ENCODE measurements at places on chromosomes 16 and 17.
A peak's percentile ranks its signal among the peaks of the same experiment; 100 is the strongest.

DNA sequence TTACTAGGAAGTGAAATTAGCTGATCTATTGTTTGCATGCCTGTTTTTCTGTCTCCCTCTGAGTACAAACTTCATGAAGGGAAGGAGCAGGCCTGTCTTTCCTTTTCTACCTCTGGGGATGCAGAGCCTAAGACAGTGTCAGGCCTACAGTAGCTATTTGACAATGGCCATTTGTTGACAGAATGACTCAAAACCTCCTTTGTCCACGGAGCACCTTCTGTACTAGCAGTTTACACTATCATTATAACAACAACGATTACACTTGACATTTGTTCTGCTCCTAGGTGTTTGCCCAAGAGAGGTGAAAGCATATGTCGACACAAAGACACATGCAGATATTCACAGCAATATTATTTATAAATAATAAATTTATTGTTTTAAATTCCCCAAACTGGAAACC, 132.3 kb upstream of the IRX3 start:
- no peak for DNase-seq

- no peak for DNase-seq
Measured at GRCh38 chr16:83113317-83113716, 486.5 kb downstream of the CDH13 start.

GRCh38 chr17:79224476-79224875, 149.9 kb downstream of the ENGASE start:
- DNase-seq: no peak

GRCh38 chr16:89020068-89020924, 43.3 kb upstream of the CBFA2T3 start:
- no peak for DNase-seq

DNA sequence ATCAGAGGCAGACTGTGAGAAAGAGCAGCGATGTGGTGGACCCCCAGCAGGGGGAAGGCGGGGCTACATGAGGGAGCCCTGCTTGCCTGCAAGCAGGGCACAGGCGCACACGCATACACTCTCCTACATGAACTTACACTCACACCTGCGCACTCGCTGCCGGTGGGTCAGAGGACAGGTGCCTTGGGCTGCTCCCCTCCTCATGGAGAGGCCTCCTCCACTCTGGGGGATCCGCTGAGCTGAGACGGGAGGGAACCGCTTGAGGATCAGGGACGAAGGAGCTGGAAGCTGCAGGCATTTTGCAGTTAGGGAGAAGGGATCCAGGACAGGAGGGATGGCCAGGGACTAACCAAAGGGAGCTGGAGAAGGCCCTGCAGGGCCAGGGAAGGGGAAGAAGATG, 14.2 kb downstream of the OSBPL7 start:
- DNase-seq: no peak

- no peak for DNase-seq
Measured at GRCh38 chr17:48593840-48594537, 410 bp upstream of the HOXB5 start.

DNA sequence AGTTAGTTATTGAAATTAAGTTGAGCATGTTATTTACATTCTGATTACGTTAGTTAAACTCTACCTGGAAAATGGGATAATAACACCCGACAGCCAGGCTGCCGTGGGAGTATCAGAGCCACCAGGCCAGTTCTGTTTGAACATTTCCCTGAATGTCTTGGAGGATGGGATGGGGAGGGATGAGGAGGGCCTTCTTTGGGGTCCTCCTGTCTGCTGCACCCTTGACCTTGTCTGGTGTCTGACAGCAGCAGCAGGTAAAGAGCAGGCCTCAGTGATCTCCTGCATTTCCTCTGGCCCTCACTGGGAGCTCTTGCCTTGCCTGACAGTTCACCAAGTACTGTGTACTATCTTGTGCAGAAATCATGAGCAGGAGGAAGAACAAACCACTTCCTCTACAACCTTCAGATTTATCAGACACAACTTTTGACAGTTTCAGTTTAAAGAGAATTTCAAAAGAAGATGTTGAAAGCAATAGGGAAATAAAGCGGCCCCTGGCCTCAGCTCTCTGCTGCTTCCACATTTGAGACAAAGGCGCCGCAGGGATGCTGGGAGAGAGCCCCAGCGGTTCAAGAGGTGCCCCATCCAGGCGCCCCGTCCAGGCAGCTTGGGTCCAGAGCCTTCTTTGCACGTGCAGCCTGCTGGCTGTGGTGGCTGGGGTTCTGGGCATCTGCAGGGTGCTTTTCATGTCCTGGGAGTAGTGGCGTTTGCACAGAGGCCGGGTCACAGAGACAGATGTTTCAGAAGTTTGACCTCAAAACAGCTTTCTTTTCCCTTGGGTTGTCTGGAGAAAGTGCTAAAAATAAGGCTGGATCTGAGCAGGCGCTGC, 25.3 kb downstream of the CMIP start:
- no peak for DNase-seq

DNA sequence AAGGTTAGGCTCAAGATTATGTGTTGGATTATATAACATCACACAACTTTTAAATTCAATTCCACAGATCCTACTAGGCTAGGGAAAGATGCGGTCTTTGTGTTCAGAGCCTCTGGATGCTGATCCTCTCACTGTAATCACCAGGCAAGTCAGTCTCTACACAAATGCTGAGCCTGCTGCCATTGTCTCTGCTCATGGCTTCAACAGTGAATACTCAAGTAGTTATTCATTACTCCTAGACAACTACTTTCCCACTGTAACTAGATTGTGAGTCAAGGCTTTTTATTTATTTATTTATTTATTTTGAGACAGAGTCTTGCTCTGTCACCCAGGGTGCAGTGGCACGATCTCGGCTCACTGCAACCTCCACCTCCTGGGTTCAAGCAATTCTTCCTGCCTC, 15.8 kb upstream of the NDUFAB1 start:
- no peak for DNase-seq

DNA sequence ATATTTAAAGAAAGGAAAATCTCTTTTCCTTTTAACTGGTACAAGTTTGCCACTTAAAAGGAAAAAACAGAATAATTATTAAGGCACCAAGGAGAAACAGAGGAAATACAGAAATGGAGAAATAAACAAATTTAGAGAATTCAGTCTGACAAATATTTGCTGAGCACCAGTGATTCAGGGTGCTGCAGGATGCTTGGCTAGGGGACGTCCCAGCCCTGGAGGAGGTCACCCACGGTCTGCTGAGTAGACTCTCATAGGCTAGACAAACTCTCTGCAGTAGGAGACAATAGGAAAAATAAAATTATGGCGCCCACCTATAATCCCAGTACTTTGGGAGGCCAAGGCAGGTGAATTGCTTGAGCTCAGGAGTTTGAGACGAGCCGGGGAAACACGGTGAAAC, 15.9 kb downstream of the C1QTNF1 start:
- DNase-seq: no peak

DNA sequence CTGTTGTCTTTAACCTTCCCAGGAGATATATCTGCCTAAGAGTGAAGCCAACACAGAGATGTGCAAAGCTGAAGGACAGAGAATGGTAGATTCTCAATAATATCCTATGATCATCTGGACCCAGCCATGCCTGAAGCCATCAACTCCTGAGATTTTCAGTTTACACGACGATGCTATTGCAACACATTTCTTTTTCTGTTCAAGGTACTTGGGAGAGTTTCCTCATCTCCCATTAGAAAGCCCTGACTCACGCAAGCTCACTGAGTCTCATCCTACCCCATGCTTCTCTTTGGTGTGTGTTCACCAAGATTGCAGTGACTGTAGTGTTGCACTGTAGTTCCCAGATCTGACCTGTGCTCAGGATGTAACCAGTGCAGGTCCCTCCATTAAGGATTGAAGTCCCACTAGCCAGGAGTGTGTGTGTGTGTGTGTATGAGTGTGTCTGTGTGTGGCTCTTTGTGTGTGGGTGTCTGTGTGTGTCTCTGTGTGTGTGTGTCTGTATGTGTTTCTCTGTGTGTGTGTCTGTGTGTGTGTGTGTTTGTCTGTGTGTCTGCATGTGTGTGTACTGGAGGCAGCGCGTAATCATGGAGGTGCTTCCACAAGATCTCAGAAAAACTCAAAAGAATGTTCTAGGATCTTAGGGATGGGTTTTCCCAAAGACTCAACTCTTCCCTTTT, 15.5 kb downstream of the CES1 start:
- no peak for DNase-seq

DNA sequence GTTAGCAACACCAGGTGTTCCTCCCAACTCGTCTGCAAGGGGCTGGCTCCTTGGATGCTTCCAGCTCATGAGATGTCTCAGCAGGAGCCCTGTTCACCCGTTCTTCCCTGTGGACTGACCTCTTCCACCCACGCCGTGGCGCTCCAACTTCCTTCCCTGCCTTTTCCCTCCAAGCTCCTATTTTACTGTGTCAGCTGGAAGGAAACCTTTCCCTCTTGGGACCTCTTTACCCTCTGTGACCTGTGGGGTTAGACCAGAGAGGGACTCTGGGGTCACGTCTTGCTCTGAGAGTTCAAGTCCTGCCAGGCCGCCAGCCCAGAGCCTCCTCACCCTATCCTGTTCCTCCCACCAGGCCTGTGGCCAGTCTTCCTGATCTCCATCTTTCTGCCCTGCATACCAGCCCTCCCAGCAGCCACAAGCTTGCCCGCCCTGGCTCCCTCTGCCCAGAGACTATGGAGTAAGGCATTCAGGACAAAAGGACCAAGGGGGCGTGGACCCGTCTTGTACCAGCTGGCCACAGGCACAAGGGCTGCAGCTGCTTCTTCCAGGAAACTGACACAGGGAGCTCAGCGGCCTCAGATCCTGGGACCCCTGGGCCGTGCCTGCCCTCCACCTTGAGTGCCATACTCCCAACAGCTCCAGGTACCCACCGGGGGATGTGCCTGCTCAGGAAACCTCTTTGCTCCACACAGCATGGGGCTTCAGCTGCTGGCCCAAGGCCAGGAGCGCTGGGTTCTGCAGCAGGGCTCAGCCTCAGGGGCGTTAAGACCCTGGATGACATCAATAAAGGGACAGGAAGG, 3.0 kb downstream of the PAQR4 start:
- DNase-seq: no peak

GRCh38 chr17:36118477-36119353, 15.1 kb downstream of the CCL4 start:
- no peak for DNase-seq

DNA sequence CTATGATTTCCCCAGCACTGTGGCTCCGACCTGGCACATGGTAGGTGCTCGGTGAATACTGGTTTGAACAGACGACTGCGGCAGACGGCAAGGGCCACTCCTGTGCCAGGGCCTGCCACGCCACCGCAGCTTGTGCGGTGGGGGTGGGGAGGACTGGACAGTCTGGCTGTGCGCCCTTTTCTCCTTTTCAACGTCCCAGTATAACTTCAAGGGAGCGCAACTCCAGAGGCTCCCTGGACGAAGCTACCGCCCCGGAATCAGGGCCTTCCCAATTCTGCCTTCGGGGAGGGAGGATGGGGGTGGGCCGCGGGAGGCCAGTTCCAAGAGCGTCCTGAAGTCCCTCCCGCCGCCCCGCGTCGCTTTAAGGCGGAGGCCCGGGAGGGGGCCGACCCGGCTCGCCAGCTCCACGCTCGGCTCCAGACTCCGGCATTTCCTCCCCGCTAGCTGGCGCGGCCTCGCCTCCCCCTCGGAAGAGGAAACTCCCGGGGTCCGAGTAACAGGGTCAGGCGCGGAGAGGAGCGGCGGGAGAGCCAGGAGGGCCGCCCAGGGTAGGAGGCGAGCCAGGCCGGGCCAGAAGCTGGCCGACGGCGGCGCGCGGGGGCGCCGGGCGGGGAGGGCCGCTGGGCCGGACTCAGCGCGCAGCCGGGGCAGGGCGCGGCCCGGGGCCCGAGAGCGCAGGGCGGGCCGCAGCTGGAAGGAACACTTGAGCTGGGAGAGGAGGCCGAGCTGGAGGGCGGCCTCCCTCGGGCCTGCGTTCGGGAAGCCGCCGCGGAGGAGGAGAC, at the start of gene ITPRIPL2:
Gene ITPRIPL2, plus strand, starts transcription at position 388 of the 782 bp plus-strand sequence. CDS start 498 bp downstream, outside the sequence.
- no peak for DNase-seq

DNA sequence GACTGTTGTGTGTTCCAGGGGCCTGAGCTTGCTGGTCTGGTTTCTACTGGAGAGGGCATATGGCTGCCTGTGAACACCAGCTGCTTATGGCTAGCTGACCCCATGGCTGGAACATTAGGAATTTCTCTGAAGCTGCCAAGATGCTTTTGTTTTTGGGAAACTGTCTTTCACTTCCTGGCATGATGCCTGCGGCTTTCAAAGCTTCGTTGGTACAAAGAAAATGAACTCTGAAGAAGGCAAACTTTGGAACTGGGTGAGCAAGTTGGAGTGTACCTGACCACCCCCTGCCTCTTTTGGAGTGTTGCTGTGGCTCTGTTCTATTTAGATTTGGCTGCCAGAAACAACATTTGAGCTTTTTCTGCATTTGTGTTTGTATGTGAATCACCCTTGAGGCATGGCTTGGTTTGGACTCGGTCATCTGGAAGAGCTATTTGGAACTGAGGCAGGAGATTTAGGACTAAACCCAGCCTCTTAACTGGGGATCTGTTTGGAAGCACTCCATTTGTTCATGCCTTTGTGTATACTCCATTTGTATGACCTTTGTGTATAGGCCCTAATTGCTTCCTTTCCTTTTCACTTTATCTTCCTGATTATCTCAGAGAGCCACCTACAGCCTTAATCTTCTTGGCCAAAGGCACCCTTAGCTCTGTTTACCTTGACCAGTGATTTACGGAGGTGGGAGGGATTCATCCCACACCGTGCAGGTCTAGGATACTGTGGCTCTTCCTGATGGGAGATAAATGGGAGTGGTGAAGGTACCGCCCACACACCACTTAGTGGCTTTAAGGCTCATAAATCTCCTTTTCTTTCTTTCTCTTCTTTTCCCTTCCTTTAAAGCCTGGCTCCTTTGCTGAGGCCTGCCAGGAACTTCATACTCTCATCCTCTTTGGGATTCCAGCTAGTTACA, 7.3 kb upstream of the CPHXL start:
- no peak for DNase-seq

GRCh38 chr17:3036800-3037199, 26.6 kb downstream of the OR1D5 start:
- DNase-seq: no peak

GRCh38 chr16:25838724-25839186, 147.0 kb downstream of the HS3ST4 start:
- peak; percentile 67 for DNase-seq

- no peak for DNase-seq
Measured at GRCh38 chr17:75077072-75077495, 10.7 kb upstream of the SLC16A5 start.

DNA sequence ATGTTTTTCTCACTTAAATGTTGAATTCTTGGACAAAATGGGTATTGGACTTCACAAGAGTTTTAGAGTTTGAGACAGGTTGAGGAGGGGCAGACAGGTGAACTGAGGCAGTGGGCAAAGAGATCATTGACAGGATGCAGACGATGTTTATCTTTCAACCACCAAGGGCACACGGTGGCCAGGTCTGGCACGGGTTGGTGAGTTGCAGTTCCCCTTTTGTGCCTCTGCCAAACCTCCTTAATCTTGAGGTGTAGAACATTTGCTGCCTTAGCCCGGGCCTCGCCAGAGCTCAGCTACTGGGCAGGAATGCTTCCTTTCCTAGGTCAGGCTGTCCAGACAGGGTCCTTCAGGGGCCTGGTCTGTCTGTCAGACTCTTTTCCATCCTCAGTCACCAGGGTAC, 567.4 kb upstream of the SOX9 start:
- no peak for DNase-seq

Measured in SK-N-MC (cell line).